ACHN (cell line): ENCODE measurements at places on chromosomes 1 and 21.

DNA sequence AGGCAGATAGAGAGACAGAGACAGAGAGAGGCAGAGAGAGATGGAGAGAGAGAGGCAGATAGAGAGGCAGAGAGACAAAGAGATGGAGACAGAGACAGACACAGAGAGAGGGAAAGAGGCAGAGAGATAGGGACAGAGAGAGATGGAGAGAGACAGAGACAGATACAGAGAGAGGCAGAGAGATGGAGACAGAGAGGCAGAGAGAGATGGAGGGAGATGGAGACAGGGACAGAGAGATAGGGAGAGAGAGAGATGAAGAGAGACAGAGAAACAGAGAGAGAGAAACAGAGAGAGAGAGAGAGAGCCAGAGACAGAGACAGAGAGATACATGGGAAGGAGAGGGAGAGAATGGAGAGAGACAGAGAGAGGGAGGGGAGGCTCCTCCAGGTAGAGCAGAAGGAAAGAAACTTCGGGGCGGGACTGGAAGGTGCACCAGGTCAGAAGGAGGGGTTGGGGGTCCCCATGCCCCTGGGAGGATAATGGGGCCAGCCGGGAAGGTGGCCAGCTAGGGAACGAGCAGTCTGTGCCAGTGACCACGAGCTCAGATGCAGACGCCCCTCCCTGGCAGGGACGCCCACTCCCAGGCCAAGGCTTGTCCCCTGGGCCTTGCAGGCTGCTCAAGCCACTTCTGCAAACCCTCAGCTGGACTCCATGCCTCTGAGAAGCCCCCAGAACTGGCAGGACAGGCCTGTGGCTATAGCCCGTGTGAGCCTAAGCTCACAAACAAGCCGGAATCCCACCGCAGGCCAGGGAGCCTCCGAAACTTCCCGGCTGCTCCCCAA lies 3.3 kb downstream of the FNDC10 start:
- DNase-seq, result no peak

GRCh38 chr1:71577451-71578131 lies 496.8 kb upstream of the ZRANB2 start:
- DNase-seq, result no peak

DNA sequence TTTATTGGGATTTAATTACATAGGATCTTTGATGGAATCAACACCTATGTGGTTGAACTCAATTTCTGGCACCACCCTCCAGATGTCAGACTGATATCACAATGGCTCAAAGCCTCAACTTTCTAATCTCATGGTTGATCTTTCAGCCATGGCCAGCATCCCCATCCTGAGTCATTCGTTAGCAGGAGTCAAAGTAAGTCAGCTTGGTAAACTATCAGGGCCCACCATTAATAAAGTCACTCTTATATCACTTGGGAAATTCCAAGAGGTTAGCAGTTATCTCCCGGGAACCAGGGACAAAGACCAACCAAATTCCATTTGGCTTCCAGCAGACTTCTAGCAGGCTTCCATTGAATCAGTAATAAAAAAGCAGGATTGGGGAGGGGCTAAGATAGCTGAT lies 50.7 kb upstream of the TNFSF4 start:
- DNase-seq, result no peak

DNA sequence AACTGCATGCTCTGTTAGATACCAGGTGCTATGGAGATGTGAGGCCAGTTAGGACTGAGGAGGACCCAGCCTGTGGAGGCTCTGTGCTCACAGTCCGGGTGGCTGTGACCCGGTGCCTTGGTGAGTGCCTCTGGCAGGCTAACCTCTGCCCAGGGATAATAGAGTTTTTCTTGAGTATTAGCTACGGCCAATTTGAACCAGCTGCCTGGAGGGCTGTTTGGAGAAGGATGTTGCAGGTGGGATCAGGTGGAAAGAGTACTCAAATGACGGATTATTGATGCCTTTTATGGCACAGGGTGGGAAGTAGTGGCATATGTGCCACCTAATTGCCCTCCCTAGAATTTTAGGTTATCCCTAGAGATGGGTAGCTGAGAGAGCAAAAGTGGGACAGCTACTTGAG lies 182.7 kb downstream of the GRIK3 start:
- DNase-seq, result no peak

GRCh38 chr1:44777969-44778635 lies 2.8 kb downstream of the RPS8 start:
- no peak for DNase-seq

DNA sequence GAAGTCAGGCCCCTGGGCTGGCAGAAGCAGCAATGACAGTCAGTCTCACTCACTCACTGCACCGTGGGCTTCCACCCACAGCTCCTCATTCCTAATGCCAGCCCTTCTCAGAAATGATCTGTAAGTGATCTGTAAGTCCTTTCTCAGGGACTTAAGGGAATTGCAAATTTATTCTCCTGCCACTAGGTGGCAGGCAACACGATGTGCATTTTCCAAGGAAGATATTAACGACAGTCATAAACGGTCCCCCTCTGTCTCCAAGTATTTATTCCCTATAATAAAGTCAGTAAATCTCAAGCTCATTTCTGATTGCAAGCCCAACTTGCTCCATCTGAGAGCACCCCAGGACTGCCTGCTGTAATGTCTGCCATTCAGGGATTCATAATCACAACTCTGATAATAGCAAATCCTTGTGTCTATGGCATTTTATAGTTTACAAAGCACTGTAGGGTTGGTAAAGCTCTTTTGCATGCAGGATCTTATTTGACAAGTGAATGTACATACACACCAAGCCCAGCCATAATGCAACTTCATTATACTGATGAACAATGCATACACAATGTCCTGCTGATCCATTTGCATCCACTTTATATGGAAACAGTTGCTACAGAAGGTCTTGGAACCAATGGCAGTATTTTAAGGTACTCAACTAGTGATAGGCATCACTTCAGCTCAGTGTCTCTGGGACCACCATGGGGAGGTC lies 380.5 kb upstream of the CAMK1G start:
- DNase-seq, result peak; percentile 65

DNA sequence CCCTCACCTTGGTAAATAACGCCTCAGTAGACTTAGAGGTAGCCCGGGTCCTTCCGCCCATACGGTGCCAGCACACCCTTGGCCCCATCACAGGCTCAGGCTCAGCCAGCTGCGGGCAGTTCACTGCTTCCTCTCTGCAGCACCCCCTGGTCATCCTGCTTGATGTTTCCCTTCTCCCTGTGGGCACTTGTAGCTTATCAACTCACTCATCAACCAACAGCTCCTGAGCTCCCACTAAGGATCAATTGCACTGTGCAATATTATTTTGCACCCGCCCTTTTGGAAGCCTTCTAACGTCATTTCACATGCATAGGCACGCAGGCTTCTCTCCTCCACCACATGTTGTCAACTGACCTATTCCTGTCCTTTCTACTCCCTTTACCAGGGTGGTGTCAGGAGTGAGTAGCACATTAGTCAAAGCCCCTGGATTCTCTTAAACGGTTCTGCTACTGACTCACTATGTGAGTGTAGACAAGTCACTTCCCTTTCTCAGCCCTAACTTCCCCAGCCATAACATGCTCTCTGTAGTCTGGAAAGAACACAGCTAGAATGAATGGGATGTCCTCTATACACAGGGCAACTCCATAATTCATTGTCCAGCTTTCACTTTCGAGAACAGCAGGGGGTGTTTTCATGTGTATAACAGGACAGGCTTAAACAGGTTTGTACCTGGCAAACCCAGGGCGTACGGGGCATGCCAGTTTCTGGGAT lies 47.1 kb upstream of the IRF2BP2 start:
- DNase-seq, result peak; percentile 64

- DNase-seq, result no peak
Measured at GRCh38 chr1:109579491-109579890, 31.1 kb downstream of the GNAI3 start.

GRCh38 chr1:224138198-224138597 lies 24.3 kb downstream of the FBXO28 start:
- no peak for DNase-seq

DNA sequence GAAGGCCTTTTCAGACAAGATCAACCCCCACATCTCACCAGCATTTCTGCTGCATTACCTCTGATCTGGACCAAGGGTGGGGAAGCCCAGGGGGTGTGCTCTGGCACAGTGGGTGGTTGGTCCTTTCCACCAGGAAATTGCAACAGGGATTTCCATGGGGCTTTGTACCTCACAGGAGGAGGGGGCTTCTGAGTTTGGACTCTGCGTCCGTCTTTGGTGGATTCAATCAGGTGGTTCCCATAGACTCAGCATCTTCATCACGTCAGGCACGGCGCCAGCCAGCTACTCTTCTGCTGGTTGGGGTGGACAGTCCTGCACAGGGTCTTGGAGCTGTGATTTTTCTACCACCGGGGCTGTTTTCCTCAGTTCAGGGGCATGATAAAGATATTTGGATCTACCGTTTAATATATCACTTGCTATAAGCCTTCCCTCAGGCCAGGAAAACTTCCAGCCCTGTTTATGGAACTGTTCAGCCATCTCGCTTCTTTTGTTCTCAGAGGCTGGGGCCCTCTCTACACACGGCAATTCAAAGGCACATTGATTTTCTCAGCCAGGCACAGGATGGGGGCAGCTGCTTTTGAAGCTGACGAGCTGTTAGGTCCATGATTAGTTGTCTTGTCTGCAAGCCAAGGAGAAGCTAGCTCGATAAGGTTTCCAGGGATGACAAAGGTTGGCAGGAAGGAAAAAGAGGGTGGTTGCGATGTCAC lies 467.3 kb downstream of the CAMTA1 start:
- DNase-seq, result no peak

GRCh38 chr21:26148071-26148839 lies 22.3 kb downstream of the APP start:
- DNase-seq, result peak; percentile 83

DNA sequence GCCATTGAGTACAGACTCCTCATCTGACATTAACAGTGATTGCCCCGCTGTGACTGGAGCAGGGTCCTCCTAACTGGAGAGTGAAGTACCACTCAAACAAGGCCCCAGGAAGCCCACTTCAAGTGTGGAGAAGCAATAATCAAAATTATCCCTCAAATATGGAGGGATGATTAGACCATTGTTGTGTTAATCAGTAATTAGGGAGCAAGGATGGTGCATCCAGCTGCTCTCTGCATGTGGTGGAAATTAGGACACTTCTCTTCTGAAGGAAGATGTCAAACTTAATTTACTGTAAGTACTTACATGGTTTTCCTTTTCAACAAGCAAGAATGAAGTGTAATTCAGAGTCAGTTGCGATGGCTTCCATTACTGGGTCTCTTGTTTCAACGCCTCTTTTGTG lies 3.4 kb upstream of the ZP4 start:
- no peak for DNase-seq

DNA sequence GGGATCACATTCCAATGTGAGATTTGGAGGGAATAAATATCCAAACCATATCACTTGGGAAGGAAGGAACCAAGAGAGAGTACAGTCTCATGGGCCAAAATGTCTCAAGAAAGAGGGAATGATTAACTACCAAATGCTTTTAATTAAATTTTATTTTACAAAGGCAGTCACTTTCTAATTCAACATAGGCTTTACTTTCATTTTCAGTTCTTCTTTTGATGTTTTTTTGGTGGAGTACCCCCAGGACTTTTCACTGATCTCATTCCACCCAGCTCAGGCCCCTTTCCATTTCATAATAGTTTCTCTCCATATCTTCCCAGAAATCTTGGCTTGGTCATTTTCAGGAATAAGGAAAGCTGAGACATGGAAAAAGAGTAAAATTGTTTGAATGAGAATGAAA lies 5.1 kb upstream of the SLAMF7 start:
- no peak for DNase-seq

DNA sequence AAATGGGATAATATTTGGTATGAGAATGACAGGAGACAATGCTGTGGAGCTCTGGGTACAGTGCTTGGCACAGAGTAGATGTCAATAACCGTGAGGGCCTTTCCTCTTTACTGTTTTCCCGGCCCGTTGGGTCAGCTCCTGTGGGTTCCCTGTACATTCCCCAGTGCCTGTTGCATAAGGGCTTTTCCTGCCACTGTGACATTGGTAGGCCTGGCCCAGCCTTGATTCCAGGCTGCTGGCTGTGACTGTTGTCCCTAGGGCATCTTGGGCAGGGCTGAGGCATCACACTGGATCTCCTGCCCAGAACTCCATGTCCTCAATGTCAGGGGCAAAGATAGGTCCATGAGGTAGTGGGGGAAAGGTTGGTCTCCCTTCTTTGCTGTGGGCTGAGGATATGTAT lies 25.8 kb upstream of the MYCL start:
- no peak for DNase-seq

DNA sequence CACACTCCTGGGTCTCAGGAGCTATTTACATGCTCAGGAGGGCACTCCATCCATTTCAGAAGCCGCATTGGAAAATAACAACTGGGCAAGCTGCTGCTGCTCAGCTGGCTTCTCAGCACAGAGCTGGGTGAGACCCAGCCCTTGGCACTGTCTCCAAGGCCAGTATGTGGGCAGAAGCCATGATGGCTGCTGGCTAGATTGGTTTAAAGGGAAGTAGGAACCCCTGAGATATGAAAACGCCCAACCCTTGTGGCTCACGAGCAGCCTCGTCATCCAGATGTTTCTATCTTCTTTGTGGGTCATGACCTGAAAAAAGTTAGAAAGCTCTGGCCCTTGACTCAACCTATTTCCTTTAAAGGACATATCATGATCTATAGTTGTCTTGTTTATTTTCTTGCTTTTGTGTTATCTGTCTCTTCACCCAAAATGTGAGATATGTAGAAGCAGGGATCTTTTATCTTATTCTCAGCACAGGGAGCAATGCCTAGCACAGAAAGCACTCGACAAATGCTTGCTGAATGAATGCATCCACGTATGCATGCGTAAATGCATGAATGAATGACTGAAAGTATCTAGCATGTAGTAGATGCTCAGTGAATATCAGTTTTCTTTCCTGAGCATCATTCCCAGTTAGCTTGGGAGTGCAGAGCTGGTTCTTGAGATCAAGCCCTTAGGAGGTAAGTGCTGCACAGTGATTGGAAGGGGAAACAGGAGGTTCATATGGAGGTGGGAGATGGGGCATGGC lies 11.6 kb downstream of the MYBPH start:
- no peak for DNase-seq

GRCh38 chr1:226626577-226626956 lies 78.0 kb downstream of the STUM start:
- DNase-seq, result peak; percentile 60

DNA sequence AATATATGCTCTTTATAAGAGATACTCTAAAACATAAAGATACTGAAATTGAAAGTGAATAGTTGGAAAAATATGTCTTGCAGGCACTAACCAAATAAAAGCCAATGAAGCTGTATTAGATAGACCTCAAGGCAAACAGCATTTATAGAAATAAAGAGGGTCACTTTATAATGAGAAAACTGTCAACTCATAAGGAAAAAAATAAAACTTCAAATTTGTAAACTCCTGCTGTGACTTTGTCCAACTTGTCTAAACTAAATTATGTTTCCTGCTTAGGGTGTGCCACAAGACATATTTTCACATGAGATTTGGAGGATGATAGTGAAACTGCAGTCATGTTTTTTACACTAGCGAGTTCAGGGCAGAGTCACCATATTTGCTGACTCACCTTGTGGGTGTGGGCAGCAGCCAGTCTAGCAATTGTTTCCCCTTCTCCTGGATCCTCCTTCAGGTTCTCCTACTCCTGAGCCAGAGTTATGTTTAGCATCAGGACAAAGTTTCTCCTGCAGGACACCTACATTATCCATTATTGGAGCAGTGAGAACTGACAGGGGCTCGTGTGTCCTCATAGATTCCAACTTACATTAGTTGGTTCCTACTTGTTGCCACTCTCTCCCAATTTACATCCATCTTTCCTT lies 43.8 kb downstream of the CD53 start:
- peak; percentile 24 for DNase-seq

- DNase-seq, result no peak
Measured at GRCh38 chr21:27799861-27800260, 833.0 kb upstream of the ADAMTS5 start.
